ENCODE measurements at places on chromosomes 5 and 9.

GRCh38 chr9:136608348-136609159 lies 54.2 kb upstream of the EGFL7 start:
- DNase-seq: no peak

- no peak for DNase-seq
Observed at GRCh38 chr5:14173377-14174229, 30.5 kb downstream of the TRIO start.

DNA sequence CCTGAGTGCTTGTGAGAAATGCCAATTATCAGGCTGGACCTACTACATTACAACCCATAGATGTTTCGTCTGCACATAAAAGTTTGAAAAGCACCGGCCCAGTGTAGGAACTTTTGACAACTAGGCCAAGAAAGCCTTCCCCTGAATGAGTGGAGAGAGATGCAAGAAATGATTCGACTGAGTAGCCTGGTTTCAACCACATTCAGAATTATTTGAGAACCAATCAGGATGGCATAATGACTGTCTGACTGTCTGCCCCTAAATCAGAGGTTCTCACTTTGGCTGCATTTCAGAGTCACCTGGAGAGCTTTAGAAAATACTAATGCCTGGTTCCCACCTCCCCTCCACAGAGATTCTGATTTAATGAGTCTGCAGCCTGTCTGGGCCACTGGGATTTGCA lies 61.1 kb downstream of the FRMD3 start:
- DNase-seq: no peak

- DNase-seq: no peak
Observed at GRCh38 chr9:117549444-117549843, 134.6 kb upstream of the ASTN2 start.

GRCh38 chr9:115746496-115746895 lies 407.1 kb upstream of the PAPPA start:
- DNase-seq: no peak

GRCh38 chr5:139850423-139851016 lies 54.9 kb downstream of the PSD2 start:
- no peak for DNase-seq

DNA sequence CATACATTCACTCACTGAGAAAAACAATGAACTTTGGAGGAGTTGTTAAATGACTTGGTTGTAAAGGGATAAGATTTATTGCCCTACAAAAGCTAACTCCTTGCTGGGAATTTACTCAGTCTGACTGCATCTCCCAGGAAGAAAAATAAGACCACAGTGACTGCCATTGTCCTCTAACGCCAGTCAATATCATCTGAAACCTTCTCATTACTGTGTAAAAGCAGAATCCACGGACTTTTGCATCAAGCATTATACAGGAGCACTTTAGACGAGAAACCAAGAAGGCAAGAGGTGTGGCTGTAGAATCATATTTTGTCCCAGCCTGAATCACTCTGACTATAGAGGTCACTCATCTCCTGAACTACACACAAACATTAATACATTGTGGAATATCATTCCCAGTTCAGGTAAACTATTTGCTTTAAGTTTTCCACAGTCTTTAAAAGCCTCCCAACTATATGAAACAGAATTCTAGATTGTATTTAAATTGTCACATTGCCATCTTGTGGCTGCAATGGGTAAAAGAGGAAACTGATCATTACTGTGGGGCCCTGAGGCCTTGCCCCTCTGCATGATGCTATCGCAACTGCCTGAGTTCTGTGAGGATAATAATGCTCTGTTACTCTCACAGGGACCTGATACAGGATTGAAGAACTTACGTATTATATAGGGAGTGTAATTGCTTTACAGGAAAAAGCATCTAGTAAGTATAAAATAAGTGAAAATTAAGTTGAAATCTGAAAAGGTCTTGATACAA lies 142.9 kb downstream of the SLCO4C1 start:
- no peak for DNase-seq

GRCh38 chr5:19169426-19169825 lies 818.6 kb downstream of the CDH18 start:
- no peak for DNase-seq

Measured in stimulated activated CD8-positive, alpha-beta memory T cell treated with anti-CD3 and anti-CD28 coated beads, Interleukin-2, amount 100 ng/mL, for 1 hour (primary cell).